ENCODE measurements at places on chromosomes 12 and 14. TPM values are rescaled to one million over a fixed set of nuclear protein-coding genes. Genes with fewer than 3 reads are reported as not detected.

Gene GLT1D1
- total RNA-seq: 0.68 TPM

Gene KRT83
- not detected for total RNA-seq

Gene SERPINA10
- total RNA-seq: not detected

Gene CYP27B1
- 0.49 TPM for total RNA-seq

DNA sequence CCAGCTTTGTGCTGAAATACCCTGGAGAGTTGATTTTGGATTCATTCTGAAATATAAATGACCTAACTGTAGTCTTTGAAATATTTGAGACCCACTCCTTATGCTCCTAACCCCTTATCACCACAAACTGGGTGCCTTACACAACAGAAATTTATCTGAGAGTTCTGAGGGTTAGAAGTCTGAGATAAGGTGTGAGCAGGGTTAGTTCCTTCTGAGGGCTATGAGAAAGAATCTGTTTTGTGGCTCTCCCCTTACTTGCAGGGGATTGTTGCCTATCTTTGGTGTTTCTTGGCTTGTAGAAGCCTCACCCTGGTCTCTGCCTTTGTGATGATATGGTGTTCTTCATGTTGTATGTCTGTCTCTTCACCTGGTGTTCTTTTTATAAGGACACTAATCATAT is 91.7 kb downstream of the DERA start:
- no peak for DNase-seq

GRCh38 chr14:35929186-35929585 is 103.0 kb downstream of the BRMS1L start:
- no peak for DNase-seq

DNA sequence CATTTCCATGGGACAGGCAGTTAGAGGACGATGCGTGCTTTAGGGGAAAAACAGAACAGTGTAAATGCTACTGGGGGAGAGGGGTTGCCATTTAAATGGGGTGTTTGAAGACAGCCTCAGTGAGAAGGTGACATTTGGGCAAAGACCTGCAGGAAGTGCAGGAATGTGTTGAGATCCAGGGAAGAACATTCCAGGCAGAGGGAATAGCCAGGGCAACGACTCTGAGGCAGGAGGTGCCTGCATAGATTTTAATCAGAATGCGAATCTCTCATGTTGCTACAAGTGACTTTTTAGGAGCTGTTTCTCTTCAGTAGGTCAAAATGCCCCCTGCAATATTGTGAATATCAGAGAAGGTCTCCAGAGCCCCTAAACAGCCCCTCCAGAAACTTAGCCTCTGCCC is 7.6 kb upstream of the SCARB1 start:
- DNase-seq: no peak

GRCh38 chr14:99590746-99591555 is 13.1 kb downstream of the CCDC85C start:
- peak; percentile 57 for DNase-seq
